ENCODE measurements at places on chromosomes 7 and 10.

GRCh38 chr10:119859420-119860258 lies 13.0 kb downstream of the MCMBP start:
- DNase-seq, result no peak

- no peak for DNase-seq
Measured at GRCh38 chr10:27911539-27911938, 87.3 kb downstream of the ODAD2 start.

DNA sequence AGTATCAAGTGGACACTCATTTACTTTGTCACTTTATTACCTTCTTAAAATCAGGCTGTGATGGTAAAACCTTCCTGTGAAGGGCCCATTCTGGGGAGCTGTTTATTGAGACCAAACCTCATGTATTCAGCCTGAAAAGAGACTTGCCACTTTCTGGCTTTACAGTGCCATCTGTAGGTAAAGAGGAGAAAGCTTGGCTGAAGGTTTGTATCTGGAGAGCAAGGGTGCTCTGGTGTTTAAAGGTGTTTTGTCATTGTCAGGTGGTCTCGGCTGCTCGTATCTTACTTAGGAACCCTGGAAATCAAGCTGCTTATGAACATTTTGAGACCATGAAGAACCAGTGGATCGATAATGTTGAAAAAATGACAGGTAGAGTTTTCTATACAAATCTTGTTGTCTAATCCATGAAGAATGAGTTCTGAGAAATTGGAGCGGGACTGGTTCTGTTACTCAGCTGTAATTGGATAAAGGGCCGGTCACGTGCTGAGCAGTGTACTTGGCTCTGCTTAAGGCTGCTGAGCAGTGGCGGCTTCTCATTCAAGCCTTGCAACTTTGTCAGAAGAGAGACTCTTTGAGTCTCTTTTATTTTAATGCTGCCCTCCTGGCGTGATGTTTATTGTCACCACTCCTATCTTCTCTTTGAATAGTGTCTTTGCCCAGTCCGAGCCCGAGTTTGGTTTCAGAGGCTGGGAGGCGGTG lies 46.9 kb downstream of the AP3M1 start:
- no peak for DNase-seq

DNA sequence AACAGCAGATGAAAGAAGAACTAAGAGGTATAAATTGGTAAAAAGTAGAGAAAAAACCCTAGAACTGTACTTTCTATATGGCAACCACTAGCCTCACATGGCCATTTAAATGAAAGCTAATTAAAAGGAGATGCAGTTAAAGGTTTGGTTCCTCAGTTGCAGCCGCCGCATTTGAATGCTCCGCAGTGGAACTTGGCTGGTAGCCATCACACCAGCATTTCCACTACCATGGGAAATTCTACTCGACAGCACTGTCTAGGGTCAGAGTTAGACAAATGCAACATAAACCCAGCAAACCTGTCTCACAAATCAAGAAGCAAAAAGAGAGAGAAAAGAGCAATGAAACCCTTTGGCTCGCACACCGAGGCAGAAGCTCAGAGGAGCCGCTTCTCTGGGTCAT lies 29.7 kb downstream of the VIPR2 start:
- DNase-seq, result no peak

DNA sequence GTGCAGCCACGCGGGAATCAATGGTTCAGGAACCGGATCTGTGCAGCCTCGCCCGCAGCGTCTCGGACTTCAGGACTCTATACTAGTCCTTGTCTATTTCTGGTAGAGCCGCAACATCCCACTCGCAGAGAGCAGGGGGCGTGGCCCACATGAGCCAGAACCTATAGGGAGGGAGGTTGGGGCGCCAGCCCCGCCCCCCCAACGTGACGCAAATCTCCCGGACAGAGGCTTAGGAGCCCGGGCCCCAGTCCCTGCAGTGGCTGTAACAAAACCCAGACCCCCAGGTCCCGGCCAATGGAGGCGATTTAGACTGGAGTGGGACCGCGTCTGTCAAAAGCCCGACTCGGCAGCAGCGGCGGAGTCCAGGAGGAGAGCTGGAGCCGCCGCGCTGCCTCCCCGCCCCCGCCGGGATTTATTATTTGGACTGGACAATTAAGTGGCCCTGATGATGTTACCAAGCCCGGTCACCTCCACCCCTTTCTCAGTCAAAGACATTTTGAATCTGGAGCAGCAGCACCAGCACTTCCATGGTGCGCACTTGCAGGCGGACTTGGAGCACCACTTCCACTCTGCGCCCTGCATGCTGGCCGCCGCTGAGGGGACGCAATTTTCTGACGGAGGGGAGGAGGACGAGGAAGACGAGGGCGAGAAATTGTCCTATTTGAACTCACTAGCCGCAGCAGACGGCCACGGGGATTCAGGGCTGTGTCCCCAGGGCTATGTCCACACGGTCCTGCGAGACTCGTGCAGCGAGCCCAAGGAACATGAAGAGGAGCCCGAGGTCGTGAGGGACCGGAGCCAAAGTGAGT lies at the start of gene NKX2-3:
TSS of gene NKX2-3 (plus strand) at position 256 of the 809 bp plus-strand sequence. CDS start at position 446, 190 bp downstream.
- DNase-seq, result no peak

GRCh38 chr7:40332516-40332915 lies 197.7 kb downstream of the SUGCT start:
- DNase-seq, result no peak

- DNase-seq, result no peak
Measured at GRCh38 chr7:57362868-57363267, 87.1 kb upstream of the ZNF716 start.

- no peak for DNase-seq
Measured at GRCh38 chr7:28052933-28053332, 127.7 kb downstream of the JAZF1 start.

DNA sequence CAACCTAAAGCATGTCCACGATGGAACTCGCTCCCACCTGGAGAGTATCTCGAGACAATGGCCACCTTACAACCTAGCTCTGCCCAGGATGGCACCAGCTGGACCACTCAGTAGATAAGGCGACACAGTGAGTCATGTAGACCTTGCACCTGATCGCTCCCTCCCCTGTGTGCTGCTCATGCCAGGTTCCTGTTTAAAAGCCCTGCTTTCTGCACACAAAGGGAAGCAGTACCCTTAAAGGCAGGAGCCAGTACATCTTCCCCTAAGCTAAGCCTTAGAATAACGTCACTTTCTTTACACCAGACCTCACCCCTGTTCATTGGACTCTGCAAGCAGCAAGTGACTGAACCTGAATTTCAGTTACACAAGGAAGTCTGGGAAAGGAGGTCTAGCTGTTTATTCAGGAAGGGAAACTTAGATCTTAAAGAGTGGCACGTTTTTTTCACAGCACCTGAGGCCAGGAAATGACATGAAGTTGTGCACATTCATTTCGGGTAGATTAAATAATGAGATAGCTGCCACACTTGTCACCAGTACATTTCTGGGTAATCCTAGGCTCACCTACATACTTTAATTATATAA lies 117.9 kb downstream of the MTPAP start:
- DNase-seq, result no peak

- DNase-seq, result no peak
Measured at GRCh38 chr7:5610500-5611186, 170.8 kb downstream of the RNF216 start.

DNA sequence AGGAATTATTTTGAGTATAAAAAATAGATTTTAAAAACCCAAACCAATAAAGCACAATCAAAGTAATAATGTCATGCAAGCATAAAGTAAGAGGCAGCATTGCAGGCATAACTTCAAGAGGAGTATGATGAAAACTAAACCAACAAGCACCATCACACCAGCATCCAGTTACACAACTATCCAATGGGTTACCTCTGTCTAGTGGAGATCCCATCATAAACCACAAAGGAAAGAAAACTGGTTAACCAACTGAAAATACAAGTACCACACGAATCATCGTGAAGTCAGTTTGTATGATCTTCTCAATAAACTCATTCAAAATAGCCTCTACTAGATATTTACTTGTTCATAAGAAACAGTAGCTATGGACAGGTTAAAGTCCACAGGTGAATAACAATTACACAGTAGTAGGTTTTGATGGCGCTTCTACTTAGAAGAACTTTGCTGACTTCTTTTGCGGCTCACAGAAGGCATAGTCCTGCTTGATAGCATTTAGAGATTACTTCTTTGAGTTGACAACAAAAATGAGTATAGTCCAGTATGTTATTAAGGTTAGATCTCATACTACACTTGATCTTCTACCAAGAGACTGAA lies 116.6 kb downstream of the MICU1 start:
- DNase-seq, result no peak

DNA sequence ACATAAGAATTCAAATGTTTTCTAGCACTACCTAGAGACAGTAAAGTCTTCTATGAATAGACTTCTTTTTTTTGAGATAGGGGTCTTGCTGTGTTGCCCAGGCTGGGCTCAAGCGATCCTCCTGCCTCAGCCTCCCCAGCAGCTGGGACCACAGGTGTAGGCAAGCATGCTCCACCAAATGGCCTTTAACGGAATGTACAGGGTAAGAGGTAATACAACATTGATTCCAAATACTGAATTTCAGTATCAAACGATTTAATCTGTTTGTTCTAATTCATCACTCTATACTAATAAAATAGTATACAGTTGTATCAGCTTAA lies 55.8 kb upstream of the NCAPG2 start:
- no peak for DNase-seq

GRCh38 chr10:3516234-3516922 lies 268.6 kb downstream of the KLF6 start:
- DNase-seq, result no peak

GRCh38 chr10:29649561-29650551 lies 15.1 kb upstream of the SVIL start:
- DNase-seq, result no peak

DNA sequence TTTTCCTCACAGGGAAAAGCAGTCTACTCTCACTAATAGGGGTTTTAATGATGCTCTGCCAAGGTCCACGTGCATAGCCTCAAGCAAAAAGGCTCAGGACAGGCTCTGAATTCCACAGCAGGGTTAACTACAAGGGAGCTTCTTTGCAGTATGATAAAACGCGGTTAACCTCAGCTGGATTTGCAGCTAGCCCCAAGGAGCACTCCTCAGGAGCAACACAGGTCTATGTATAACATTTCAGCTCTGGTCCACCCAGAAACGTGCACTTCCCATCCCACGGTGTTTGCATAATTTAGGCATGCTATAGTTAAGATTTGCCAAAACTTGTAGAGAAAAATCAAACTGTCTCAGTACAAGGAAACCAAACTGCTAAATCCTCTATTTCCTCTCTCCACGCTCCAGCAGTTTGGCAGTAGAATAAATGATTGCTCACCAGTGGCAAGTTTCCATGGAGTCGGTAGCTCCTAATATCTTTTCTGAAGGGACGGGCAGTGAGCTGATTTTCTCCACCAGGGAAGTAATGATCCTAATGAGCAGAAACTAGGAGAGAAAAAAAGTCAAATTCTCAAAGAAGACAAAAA lies 13.1 kb upstream of the ASB4 start:
- peak; percentile 71 for DNase-seq

DNA sequence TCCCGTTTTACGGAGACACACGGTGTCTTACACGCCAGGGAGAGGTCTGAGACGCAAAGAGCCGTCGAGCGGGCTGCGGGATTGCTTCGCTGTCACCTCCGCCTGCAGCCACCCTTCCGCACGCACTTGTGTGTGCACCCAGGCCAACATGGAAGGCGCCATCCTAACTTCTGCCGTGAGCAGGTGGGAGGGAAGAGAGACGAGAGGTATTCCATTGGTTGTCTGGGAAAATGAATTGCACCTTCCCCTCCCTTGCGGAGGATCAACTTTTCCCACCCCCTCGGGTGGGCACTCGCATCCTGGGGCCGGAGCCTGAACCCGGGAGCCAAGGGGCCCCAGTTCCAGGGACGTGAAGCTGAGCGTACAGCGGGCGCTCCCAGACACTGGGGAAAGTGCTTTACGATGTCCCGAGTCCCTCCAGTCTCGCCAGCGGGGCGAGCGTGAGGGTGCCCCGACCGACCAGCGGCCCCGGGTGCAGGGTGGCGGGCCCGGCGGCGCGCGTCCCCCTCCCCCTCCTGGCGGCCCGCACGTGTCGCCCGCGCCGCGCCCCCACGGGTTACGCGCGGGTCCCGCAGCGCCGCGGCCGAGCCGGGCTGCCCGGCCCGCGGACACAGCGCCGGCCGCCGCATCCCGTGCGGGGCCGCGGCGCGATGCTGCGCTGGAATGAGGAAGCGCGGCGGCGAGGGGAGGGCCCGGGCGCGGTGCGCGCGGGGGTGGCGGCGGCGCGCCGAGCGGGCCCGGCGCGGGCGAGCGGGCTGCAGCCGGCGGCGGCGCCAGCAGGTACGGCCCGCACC lies 984 bp upstream of the IKZF1 start:
- no peak for DNase-seq

DNA sequence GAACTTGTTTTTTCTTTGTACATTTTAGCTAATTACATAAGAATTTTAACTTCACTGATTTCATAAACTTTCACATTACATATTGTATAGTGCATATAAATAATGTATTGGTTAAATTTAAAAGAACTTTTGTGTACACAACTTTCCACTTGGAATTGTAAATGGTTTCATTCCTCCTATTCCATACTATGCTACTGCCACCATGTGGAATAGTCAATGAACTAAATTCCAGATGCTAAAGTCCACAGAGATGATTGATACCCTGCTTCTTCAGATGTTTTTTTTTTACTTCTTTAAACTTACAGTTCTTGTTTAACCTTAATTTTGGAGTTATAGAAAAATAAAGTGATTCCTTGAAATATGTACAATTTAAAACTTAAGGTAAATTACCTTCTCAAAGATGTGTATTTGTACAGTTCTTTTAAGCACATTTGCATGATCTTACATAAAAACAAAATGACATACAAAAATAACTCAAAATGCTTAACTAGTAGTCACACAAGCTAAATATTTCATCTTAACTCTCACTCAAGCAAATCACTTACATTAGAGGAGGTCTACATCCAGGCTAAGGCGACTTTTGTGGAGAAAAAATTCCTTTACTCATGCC lies 247.6 kb upstream of the HGF start:
- no peak for DNase-seq

GRCh38 chr10:90788968-90789367 lies 68.9 kb downstream of the HTR7 start:
- DNase-seq, result no peak

GRCh38 chr7:13042605-13043236 lies 355.3 kb downstream of the ARL4A start:
- no peak for DNase-seq

DNA sequence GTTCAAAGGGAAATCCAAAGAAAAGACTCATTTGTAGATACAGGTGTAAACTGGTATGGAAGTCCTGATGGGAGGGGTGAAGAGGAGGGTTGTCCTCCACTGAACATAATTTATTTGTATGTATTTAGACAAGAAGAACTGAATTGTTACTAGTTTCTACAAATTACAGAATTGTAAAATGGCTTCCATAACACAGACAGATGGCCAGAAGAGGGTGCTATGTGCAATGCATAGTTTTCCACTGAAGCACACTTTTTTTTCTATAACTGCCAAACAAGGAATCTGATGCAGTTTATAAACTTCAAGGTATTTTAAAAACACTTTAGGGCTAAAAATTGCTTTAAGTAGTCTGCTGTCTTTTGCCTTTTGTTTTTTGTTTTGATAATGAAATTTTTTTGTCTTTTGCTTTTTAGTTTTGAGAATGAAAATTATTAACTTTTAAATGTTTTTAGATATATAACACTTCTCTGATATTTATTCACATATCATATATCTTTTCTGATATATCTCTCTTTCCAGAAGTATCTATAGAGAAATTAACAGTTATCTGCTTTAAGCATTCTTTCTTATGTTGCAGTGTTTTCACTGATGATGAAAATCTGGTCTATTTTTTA lies 58.5 kb downstream of the PHYHIPL start:
- DNase-seq, result no peak
